ENCODE measurements at places on chromosomes 1 and 21.

GRCh38 chr1:234629026-234629425 lies 19.0 kb upstream of the IRF2BP2 start:
- DNase-seq: no peak

- no peak for DNase-seq
These were observed 939.4 kb downstream of the BRINP3 start for GRCh38 chr1:189538271-189538670.

DNA sequence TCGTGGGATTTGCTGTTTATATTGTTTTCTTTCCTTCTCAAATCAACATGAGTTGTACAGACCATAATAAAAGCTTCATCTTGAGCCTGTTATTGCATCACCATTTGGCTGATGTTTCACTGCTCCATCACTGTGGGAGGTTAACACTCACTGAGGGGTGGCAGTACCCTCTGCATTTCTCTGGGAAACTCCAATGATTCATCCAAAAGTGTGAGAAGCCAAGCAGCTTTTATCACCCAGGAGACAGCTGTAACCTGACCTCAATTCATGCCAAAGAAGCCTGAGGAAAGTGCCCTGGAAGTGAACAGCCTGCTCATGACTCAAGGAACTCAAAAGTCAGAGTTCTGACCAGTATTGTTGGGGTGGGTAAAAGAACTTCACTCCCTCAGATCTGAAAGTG lies 84.1 kb downstream of the GPR88 start:
- no peak for DNase-seq

DNA sequence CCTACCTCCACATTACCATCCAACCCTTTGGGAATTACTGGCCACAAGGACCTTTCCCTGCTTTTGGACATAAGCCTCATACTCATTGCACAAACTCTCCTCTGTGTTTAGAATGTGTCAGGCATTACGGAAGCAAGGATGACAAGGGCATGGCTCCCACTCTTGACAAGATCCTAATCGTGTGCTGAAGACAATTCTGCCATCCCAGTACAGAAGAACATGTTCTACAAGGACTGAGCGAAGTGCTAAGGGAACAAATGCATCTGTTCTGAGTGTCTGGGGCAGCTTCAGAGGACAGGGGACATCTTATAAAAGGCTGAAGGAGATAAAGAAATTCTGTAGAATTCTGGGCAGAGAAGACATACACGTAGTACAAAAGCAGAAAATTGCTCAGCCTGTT lies 378.5 kb upstream of the CAMK1G start:
- DNase-seq: no peak

DNA sequence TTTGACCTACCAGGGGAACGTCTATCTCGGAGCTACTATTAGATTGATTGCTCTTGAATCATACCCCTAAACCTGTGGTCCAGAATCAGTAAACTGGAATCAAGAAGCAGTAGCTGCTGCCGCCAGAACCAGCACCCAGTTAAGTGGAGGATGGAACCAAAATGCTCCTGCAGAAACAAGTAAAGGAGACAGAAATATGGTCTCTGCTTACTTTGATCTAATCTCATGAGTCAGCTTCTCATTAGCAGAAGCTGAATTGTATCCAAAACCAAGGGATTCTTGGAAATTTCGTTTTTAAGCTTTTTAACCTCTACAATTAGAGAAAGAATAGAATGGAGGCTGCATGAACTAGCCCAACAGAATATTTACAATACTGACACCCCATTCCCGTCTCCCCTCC lies 42.6 kb upstream of the PIGV start:
- no peak for DNase-seq

GRCh38 chr1:183885142-183885735 lies 80.3 kb downstream of the RGL1 start:
- no peak for DNase-seq

DNA sequence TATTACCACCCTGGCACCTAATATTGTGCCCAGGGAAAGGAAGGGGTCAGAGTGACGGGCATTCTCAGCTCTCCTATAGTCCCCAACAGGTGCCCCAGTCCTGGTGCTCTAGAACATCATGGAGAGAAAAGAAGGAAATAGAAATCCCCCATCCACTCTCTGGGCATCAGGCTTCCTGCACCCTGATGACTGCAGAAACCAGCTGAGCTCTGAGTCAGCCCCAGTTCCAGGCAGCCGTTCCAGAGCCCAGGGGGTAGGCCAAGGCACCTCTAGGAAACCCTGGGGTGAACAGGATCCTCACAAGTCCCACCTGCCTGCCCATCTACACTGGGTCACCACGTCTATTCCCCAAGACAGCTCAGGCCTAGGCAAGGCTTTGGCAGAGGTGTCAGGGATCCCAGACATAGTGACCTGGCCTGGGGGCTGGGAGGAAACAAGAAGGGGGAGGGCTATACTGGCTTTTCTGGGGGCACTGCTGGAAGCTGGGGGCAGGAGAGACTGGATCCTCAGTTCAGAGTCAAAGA lies 709 bp downstream of the NECTIN4 start:
- DNase-seq: no peak

GRCh38 chr1:3290438-3290837 lies 164.0 kb upstream of the ARHGEF16 start:
- DNase-seq: no peak

- no peak for DNase-seq
These were observed 310.7 kb downstream of the PLPP3 start for GRCh38 chr1:56268519-56269140.

DNA sequence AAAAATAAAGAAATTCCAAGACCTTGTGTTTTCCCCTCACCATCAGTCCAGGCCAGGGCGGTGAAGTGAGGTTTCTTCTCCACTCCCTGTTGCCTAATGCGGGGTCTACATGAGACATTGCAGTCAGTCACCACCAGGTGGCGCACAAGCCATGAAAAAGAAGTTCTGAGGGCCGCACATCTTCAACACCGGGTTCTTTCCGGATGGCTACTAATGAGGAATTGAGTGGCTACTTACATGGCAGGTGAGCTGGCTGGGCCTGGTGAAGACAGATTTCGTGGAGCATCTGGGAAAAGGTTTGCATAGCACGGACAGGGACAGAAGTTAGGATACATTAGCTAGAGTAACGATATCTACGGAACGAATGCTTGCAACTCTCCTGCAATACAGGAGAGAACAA lies 15.8 kb upstream of the S100A11 start:
- peak; percentile 80 for DNase-seq

DNA sequence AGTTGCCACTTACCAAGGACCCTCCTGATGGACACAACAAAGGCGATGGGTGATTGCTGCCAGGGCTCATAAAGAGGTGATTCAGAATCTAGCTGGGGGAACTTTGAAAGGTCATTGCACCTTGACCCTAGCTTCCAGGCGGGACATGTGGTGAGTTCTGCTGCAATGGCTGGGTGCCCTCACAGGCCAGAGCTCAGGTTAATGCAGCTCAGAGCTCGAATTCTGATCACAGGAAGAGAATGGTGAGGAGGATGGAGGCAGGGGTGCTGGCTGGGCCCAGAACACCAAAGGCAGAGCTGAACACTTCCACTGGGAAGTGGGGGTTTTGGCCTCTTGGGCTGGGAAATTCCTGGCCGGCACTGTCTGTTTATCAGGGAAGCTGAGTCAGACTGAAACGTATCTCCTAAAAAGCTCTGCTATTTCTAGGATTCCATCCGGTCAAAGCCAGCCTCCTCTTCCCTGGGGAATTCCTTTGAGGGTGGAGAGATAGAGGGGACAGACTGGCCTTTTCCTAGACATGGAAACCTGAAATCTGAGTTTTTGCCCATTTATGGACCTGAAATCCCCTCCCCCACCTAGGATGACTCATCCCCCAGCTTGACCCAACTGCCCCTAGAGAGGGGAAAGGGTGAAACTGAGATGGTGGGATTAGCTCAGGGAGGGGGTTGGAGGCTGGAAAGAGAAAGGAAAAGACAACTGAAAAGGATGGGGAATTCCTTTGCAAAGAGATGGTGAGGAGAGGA lies 27.2 kb downstream of the NUAK2 start:
- no peak for DNase-seq

DNA sequence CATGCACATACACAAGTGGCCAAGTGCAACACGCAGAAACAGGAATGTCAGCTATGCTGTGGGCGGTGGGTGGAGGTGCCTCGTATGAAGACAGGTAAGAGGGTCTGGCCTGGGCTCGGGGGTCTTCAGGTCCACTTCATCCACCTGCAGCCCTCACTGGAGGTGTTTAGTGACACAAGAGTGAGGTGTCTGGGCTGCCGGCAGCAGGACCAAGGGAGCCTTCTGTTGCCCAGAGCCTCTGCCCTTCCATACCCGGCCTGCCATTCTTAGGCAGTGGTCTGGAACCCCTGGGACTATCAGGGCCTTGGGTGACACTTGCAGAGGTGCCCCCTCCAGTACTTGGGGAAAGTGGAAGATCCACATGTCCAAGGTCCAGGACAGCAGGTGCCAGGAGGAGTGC lies 21.7 kb upstream of the ACTRT2 start:
- no peak for DNase-seq

DNA sequence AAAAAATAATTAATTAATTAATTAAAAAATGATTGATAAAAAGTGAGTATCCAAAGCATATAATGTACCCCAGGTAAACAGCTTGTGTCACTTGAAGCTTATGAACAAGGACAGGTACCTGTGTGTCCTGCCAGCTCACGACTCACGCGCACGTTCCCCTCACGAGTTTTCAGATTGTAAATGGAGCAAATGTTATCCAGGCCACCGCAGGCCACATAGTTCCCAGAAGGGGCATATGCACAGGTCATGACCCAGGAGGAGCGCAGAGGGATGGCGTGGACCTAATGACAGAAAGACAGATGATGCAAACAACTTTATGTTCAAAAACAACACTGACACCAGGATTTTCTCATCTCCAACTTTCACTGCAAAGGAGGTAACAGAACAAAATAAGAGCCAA lies 26.0 kb upstream of the NADK start:
- no peak for DNase-seq

GRCh38 chr1:227068883-227069282 lies 128.8 kb downstream of the COQ8A start:
- DNase-seq: no peak

DNA sequence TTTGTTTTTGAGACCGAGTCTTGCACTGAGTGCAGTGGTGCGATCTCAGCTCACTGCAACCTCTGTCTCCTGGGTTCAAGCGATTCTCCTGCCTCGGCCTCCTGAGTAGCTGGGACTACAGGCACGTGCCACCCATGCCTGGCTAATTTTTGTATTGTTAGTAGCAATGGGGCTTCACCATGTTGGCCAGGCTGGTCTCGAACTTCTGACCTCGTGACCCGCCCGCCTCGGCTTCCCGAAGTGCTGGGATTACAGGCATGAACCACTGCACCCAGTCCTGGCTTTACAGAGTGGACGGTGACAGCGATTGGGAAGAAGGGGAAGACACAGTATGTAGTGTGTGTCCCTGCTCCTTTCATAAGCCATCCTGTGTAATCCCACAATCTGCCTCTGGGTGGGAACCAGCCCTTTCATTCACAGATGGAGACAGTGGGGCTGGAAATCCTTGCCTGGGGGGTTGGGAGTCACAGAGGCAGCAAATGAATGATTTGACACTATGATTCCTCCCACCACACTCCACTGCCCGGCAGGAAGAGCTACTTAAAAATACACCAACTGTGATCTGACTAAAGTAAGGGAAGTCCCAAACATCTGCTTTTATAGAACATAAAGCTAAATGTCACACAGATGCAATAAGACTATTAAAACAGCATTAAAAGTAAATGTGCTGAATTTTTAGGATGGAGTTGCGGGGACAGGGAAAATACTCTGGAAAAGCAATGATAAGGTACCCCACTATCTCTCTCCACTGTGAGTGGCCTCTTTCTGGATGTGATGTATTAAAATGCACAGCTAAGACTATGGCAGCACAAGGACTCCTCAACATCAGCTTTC lies 4.5 kb downstream of the PARP1 start:
- no peak for DNase-seq

GRCh38 chr1:193412748-193413147 lies 226.3 kb upstream of the B3GALT2 start:
- no peak for DNase-seq

DNA sequence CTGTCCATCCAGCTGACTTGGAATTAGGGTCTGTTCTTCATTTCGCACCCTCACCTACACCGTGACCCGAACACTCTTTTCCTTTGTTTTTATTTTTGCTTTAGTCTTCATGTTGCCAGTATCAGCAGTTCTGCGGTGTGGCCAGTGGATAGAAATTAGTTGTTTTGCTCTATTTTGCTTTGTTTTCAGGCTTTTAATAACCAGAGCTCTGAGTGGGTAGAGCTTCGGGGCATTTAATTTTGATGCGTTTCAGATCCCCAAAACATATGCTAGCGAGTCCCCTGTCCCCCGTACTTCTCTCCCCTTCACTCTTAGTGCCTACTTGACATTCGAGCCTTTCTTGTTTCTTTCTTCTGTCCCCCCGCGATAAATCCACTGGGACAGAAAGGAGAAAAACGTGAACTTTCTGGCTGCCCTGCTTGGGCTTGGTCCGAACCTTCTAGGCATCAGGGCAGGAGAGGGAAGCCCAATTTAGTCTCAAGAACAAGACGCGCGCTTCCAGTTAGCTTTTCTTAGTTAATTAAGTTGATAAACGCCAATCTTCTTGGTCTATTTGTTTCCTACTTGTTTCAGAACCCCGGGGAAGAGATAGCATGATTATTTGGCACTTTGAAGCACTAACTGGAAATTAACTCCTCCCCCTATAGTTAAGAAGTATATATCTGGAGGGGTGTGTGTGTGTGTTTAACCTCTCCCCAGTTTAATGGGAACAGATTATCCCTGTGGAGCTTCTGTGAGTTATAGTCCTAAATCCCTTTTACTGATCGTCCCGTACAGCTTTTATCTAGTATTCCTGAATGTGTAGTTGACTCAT lies 839 bp downstream of the SWT1 start:
- DNase-seq: no peak

DNA sequence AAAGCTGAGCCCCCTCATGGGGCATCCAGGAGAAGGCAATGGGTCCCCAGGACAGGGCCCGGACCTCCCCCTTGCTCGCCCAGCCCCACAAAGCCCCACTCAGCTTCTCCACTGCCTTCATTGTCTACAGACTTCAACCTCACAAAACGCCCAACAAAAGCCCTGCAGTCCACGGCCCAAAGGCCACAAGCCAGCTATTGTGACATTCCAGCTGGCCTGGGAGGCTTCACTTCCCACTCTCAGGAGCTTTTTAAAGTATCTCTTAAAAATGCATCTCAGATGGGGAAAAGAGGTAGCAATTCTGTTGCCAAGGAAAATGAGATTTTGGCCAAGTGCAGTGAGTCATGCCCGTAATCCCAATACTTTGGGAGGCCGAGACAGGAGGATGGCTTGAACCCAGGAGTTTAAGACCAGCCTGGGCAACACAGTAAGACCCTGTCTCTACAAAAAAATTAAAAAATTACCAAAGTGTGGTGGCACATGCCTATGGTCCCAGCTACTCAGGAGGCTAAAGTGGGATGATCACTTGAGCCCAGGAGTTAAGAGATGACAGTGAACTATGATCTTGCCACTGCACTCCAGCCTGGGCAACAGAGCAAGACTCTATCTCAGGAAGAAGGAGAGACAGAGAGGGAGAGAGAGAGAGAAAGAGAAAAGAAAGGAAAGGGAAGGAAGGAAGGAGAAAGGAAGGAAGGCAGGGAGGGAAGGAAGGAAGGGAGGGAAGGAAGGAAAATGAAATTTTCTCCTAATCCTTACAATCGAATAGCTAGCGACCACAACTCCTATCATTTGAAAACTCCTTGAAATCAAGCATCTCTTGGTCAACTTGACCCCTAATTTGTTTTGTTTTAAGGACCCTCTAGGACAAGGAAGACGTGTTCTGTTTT lies 31.4 kb upstream of the TARDBP start:
- DNase-seq: no peak

- DNase-seq: peak; percentile 67
These were observed 60.4 kb downstream of the NME7 start for GRCh38 chr1:169307176-169307575.

GRCh38 chr1:96364576-96364975 lies 357.0 kb upstream of the PTBP2 start:
- DNase-seq: no peak
